ENCODE measurements at places on chromosomes 4 and X. TPM values are rescaled to one million over a fixed set of nuclear protein-coding genes. Genes with fewer than 3 reads are reported as not detected.
A peak's percentile ranks its signal among the peaks of the same experiment; 100 is the strongest.

DNA sequence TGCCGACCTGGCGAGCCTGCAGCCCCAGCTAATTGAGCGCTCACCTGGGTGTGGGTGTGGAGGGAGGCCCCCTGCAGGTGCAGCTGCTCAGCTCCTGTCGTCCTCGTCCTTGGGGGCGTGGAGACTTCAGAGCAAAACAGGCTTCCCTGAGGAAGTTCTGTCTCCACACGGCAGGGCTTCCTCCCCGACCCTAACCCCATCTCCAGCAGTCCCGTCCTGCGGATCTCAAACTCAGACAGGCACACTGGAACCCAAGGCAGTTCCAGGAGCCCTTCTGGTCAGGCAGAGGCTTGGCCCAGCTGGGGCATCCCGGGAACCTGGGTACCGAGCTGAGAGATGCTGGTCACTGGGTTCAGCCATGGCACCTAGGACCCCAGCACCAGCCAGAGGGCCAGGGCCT lies 24.4 kb downstream of the TACC3 start:
- H3K27ac ChIP-seq, result no peak overlapping the region
- H3K4me3 ChIP-seq, result no peak overlapping the region

- H3K4me1 ChIP-seq, result no peaks in the 10 kb centered on the region
- no peaks in the 10 kb centered on the region for H3K36me3 ChIP-seq
- H3K27me3 ChIP-seq, result no peaks in the 10 kb centered on the region
- no peak for DNase-seq
These were observed 37.6 kb upstream of the H2AZ1 start for GRCh38 chr4:99987681-99988080.

DNA sequence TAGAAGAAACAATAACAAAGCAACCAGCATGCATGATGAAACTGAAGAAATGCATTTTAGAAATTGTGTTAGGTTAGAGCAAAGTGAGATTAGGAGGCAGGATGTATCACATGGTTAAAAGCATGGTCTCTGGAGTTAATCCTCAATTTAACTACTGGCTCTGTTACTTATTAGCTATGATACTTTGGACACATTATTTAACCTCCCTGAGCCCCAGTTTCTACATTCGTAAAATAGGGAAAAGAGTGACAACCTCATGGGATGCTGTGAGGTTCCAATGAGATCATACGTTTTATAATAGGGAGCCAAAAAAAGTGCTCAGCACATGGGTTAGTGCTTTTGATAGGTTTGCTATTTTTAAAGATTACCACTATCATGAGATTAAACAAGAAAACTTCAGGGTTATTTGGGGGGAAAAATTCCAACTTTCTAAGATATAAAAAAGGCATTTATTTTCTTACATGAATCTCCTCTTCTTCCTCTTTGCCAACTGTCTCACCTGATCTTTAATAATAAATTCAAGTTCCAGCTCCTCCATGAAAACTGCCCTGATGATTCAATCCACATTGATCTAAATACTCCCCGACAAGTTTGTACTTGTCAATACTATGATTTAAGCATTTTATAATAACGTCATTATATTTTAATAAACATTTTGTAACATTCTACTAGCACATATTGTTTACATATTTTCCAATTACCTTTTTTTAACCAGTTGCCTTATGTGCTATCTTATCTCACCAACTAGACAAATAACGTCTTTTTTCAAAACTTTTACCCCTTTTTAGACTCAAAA lies 4.6 kb downstream of the SEC31A start:
- H3K36me3 ChIP-seq, result no peaks in the 10 kb centered on the region
- H3K4me1 ChIP-seq, result peaks cover 18% of the 10 kb centered on the region
- H3K4me3 ChIP-seq, result peak overlapping the region; percentile 6
- peak overlapping the region; percentile 23 for H3K27ac ChIP-seq

DNA sequence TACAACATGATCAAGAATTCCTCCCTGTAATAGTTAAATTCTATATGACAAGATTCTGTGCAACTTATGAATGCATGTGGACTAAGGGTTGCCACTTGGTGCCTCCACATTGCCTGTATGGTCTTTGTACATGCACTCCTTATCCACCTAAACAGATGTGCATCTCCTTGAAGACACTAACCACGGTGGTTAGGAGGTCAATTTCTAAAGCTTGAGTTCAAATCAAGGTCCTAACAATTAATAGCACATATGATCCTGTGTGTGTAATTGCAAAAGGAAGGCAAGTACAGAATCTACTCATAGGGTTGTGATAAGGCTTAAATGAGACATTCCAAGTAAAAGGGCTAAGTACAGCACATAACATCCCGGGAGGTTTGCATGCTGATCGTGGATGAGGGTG lies 1.5 kb upstream of the IL21 start:
- no peak overlapping the region for H3K4me3 ChIP-seq
- no peak overlapping the region for H3K27ac ChIP-seq
- H3K4me1 ChIP-seq, result no peaks in the 10 kb centered on the region
- DNase-seq, result no peak
- no peaks in the 10 kb centered on the region for H3K36me3 ChIP-seq

DNA sequence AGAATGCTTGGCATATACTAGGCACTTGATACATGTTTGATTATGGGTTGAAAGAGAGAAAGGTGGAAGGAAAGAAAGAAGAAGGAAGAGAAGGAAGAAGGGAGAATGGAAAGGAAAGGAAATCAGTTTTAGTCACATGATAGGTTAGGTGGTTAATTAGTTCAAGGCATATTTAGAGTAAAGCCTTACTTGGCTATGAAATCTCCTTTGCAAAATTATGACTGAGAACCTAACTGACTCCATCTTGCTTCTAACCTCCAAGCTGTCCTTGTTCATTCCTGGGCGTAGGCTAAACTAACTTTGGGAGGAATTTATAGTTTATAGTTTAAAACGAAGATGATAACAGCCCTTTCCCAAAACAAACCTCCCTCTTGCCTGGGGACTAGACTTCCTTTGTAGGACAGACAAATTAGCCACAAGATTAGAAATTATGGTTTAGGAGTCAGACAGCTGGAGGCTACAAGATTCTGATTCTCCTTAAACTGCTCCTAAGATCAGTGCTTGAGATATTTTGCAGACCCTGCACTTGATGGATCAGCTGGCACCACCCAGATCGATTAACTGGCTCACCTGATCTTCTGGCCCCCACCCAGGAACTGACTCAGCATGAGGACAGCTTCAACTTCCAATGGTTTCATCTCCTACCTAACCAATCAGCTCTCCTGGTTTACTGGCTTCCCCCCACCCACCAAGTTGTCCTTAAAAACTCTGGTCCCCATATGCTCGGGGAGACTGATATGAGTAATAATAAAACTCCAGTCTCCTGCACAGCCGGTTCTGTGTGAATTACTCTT lies 55.0 kb downstream of the TXK start:
- H3K36me3 ChIP-seq, result no peaks in the 10 kb centered on the region
- DNase-seq, result no peak
- H3K4me1 ChIP-seq, result peaks cover 3% of the 10 kb centered on the region

DNA sequence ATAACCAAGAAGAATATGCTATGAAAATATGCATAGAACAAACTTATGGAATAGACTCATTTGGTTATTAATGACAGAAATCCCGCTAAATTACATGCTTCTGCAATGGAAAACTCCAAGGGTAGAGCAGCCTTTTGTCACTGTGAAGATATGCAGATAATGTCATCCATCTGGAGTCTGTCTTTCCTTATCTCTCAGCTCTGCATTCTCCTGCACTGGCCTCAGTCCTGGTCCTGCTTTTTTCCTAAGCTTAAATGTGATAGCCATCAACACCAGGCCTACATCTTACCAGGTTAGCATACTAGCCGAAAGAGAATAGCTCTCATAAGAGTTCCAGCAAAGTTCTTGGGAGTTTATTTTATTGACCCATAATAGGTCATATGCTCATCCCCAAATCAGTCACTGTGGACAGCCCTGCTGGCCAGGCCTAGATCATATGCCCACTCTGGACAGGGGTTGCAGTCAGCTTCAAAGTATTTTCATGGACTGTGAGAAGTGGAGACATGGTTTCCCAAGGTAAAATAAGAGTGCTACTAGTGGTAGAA lies 86.5 kb upstream of the LEF1 start:
- no peak overlapping the region for H3K4me3 ChIP-seq
- DNase-seq, result no peak
- H3K4me1 ChIP-seq, result no peaks in the 10 kb centered on the region
- H3K27ac ChIP-seq, result no peak overlapping the region
- H3K36me3 ChIP-seq, result no peaks in the 10 kb centered on the region

DNA sequence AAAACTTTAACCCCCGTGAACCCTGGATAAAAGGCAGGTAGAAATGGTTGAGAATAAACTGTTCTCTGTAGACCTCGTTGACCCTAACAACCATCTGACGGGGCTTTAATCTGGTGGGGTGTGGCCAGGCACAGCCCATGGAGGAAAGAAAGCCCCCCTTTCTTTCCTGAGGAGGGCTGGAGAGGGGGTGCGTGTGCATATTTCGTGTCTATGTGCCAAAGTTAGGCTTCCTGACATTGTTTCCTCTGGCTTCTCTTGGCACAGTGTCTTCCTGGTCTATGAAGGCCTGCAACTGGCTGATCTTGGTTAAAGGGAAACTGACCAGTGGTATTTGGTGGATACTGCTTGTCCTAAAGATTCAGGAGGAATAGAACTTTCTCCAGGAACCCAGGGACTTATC lies 97.1 kb downstream of the MGST2 start:
- no peak for DNase-seq
- H3K4me1 ChIP-seq, result no peaks in the 10 kb centered on the region
- no peaks in the 10 kb centered on the region for H3K27me3 ChIP-seq
- peak overlapping the region; percentile 46 for H3K4me3 ChIP-seq

- H3K36me3 ChIP-seq, result no peaks in the 10 kb centered on the region
- DNase-seq, result no peak
- H3K27ac ChIP-seq, result peak overlapping the region; percentile 66
- peaks cover 30% of the 10 kb centered on the region for H3K4me1 ChIP-seq
- H3K27me3 ChIP-seq, result no peaks in the 10 kb centered on the region
These were observed 277.3 kb upstream of the KLF3 start for GRCh38 chr4:38386654-38387188.

GRCh38 chr4:20096911-20097310 lies 154.8 kb upstream of the SLIT2 start:
- no peaks in the 10 kb centered on the region for H3K4me1 ChIP-seq
- H3K36me3 ChIP-seq, result no peaks in the 10 kb centered on the region
- no peak overlapping the region for H3K4me3 ChIP-seq
- no peak overlapping the region for H3K27ac ChIP-seq
- DNase-seq, result no peak
- no peaks in the 10 kb centered on the region for H3K27me3 ChIP-seq

DNA sequence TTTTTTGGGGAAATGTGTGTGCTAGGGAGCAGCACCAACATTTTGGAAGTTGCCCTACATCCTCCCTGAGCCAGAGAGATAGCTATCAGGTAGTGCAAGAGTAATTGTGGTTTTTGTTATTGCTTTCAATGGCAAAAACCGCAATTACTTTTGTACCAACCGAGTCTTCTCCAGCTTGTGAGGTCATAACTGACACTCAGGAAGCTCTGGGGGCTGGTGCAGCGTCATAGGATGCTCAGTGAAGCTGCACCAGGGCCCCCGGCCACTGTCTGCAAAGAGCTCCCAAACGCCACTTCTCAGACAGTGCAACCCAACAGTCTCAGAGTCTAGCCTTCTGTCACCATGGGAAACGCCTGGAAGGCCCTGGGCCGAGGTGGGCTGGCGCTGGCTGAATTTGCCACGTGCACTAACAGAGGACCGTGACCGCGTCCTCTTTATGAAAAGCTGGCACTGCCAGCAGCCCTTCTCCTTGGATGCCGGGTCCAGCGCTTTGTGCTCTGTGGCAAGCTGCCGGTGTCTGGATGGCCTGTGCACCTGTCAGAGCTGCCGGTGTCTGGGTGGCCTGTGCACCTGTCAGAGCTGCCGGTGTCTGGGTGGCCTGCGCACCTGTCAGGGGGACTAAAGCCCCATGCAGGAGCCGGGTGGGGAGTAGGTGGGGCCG lies 19.4 kb downstream of the SH3TC1 start:
- H3K36me3 ChIP-seq, result peaks cover 57% of the 10 kb centered on the region
- H3K4me3 ChIP-seq, result no peak overlapping the region
- DNase-seq, result no peak
- no peaks in the 10 kb centered on the region for H3K27me3 ChIP-seq
- H3K4me1 ChIP-seq, result peaks cover 12% of the 10 kb centered on the region

DNA sequence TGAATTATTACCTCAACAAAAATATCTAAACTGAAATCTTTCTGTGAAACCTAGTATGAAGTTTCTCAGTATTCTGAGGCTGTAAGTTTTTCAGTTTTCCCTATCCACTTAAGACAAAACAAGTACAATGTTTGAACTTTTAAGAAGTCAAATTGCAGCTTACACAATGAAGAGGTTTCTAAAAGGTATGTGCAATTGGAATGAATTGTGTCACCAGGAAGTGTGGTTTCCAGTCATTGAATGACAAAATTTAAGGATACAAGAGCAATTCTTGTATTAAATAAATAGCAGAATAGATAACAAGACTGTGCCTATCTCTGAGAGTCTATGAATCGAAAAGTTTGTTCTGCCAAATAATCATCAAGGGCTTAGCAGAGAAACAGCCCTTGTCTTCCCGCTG lies 207.3 kb downstream of the ANKRD50 start:
- no peak overlapping the region for H3K27ac ChIP-seq
- no peaks in the 10 kb centered on the region for H3K4me1 ChIP-seq
- H3K36me3 ChIP-seq, result no peaks in the 10 kb centered on the region
- H3K27me3 ChIP-seq, result no peaks in the 10 kb centered on the region
- no peak for DNase-seq
- no peak overlapping the region for H3K4me3 ChIP-seq

DNA sequence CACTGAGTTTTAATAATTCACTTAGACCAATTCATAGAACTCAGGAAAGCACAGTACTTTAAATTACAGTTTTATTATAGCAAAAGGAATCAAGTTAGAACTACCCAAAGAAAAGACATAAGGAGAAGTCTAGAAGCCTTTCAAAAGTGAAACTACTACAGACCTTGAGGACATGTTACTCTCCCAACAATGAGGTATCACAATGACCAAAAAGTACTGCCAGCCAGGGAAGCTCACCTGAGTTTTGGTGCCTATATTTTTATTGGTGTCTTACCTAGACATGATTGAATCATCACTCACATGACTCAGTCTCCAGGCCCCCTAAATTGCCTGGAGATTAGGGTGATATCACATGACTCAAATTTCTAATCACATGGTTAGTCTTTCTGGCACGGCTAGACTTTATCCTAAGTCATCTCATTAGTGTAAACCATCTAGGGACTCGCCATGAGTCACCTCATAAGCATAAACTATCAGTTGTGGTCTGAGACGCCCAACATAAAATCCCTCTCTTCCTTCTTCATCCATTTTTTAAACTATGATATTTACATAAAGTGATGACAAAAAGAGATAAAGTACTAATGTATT lies 372.3 kb downstream of the TMA16 start:
- no peaks in the 10 kb centered on the region for H3K27me3 ChIP-seq
- no peak for DNase-seq
- no peak overlapping the region for H3K27ac ChIP-seq

GRCh38 chr4:89992744-89993143 lies 98.1 kb downstream of the MMRN1 start:
- H3K4me3 ChIP-seq, result no peak overlapping the region
- peaks cover 7% of the 10 kb centered on the region for H3K4me1 ChIP-seq
- no peak for DNase-seq
- no peaks in the 10 kb centered on the region for H3K27me3 ChIP-seq
- no peaks in the 10 kb centered on the region for H3K36me3 ChIP-seq
- H3K27ac ChIP-seq, result peak overlapping the region; percentile 61

EREG gene
- total RNA-seq, result 0.44 TPM

FOXP3 gene
- total RNA-seq, result 2.0 TPM

LRP2BP gene
- total RNA-seq, result 1.9 TPM

BBS12 gene
- 9.9 TPM for total RNA-seq

NEIL3 gene
- 0.35 TPM for total RNA-seq

SMIM10 gene
- 6.5 TPM for total RNA-seq

GPR173 gene
- total RNA-seq, result 5.4 TPM
